ENCODE measurements at places on chromosomes 5 and 9. TPM values are rescaled to one million over a fixed set of nuclear protein-coding genes. Genes with fewer than 3 reads are reported as not detected.
A peak's percentile ranks its signal among the peaks of the same experiment; 100 is the strongest.

DNA sequence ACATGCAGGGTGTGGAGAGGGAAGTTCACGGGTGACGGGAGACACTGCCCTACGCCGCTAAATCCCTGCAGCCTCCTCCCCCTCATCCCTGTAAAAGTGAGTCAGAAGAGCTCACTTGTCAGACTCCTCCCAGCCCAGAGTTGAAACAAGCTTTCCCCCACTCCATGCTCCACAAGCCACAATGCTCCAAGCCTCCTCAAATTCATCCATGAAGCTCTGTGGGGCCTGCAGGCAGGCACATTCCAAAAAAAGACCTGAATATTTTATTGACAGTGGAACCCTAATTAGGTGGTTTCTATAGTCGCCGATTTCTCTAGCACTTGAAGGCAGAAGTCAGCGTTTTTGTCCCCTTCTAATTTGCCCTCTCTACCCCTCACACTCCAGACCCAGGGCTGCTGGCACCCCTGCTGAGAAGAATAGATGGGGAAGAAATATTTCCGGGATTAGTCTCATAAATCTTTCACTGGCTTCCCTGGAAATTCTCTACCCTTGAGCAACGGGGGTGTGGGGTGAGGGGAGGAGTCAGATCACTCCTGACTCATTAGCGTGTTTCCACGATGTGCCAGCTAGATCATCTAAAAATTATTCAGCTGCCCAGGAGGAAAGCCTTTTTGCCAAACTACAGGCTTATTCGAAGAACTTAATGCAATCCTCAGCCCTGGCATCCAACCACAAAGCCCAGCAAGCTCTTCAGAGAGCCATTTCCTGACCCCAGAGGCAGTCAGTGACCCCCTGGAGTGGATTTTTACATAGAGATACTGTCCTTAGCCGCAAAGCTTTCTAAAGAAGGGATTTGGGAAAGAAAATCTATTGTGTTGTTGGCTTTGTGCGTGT lies 97.1 kb downstream of the ENC1 start:
- DNase-seq, result peak; percentile 98

- no peak for DNase-seq
Measured at GRCh38 chr9:89465001-89465451, 32.9 kb downstream of the SEMA4D start.

DNA sequence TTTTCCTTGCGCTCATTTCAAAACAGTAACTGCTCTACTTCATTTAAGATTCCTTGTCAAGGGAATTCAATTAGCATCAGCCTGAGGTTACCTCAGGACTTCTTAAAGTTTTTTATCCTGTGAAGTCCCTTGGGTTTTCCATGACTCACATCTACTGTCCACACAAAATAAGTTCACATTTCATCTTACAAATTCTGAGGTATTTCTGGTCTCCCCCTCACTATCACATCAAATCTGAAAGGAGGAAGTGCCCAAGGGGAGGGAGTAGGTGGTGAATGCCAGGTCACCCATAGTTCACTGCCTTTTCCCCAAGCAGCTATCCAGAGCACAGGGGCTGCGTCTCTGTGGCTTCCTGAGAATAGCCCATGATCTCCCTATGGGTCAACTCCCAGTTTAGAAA lies 227.1 kb upstream of the NREP start:
- peak; percentile 94 for DNase-seq

DNA sequence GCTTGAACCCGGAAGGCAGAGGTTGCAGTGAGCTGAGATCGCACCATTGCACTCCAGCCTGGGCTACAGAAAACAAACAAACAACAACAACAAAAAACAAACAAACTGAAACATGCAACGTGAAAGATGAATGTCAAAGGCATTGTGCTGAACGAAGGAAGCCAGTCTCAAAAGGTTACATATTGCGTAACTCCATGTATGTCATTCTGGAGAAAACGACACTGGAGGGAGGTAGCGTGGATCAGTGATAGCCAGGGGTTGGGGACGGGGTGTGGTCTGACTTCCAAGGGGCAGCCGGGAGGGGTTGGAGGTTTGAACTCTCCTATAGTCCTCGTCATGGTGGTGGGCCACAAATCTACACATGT lies 12.1 kb upstream of the WDR5 start:
- no peak for DNase-seq

- peak; percentile 77 for DNase-seq
Measured at GRCh38 chr9:110048403-110048975, 159.5 kb downstream of the C9orf152 start.

DNA sequence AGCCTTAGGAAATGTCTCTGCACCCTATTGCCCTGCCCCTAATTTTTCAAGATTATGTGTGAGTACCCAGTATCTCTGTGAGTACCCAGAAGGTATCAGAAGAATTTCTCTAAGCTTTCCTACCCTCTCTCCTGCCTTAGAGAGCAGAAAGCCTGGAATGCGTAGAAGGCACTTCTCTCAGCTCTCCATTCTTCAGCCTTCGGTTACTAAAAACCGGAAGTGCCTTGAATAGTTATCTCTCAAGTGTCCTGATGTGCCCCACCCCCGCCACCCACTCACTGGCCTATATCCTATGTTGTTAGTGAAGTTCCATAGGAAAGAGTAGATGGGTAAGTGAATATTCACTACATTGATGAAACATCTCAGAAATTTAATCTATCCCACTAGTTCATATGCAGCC lies 210.7 kb upstream of the CDH10 start:
- no peak for DNase-seq

- DNase-seq, result no peak
Measured at GRCh38 chr9:93829271-93830011, 125.7 kb downstream of the BARX1 start.

GRCh38 chr5:65413822-65414221 lies 67.9 kb downstream of the ADAMTS6 start:
- no peak for DNase-seq

DNA sequence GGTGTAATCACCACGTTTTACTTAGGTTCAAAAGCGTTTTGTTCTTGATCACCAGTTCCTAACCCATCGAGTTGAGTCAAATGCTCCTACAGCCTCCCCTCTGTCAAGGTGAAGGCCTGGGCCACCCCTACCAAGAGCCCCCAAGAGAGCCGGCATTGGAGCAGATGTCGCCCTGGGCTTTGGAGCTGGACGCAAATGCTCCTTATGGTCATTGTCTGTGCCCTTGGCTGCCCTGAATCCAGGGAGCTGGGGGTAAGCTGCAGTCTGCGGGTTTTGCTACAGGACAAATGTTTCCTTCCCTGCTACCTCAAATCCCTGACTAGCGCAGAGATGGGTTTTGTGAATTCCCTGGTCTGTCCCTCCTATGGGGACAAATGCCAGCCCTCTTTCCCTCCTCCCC lies 4.9 kb downstream of the RNF183 start:
- no peak for DNase-seq

- DNase-seq, result peak; percentile 17
Measured at GRCh38 chr5:148125641-148126040, 42.7 kb upstream of the SPINK14 start.

DNA sequence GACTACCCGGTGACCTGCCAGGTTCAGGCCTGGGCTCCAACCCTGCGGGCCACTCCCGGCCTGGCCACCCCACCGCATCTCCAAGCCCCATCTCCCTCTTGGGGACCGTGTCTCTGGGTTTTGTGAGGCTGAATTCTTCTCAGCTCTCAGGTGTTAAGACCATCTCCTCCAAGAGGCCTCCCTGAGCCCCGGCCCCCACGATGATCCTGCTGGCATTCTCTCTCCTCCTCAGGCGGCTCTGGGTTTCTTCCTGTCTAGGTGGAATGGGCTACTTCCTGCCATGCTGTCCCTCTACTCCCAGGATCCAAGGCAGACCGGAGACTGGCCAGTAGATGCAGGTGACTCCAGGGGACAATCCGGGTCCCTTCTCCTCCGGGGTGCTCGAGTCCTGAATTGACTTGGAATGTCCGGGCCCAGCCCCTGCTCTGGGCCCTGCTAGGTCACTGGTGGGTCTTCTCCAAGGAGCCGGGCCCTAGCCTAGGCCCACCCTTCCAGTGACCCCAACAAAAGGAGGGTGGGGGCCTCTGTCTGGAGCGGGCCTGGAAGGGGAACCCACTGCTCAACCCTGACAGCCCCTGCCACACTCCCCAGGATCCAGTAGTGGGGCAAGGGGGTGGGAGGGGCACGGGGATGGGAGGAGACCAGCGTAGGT lies 219.8 kb downstream of the C9orf50 start:
- DNase-seq, result no peak

DNA sequence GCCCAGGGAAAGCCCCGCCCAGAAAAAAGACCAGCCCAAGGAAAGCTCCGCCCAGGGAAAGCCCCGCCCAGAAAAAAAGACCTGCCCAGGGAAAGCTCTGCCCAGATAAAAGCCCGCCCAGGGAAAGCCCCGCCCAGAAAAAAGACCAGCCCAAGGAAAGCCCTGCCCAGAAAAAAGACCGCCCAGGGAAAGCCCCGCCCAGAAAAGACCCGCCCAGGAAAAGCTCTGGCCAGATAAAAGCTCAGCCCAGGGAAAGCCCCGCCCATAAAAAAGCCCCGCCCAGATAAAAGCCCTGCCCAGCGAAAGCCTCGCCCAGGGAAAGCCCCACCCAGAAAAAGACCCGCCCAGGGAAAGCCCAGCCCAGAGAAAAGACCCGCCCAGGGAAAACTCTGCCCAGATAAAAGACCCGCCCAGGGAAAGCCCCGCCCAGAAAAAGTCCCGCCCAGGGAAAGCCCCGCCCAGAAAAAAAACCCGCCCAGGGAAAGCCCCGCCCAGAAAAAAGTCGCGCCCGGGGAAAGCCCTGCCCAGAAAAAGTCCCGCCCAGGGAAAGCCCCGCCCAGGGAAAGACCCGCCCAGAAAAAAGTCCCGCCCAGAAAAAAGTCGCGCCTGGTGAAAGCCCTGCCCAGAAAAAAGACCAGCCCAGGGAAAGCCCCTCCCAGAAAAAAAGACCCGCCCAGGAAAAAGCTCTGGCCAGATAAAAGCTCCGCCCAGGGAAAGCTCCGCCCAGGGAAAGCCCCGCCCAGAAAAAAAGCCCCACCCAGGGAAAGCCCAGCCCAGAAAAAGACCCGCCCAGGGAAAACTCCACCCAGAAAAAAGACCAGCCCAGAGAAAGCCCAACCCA lies 11.9 kb downstream of the GRIN1 start:
- DNase-seq, result no peak

DNA sequence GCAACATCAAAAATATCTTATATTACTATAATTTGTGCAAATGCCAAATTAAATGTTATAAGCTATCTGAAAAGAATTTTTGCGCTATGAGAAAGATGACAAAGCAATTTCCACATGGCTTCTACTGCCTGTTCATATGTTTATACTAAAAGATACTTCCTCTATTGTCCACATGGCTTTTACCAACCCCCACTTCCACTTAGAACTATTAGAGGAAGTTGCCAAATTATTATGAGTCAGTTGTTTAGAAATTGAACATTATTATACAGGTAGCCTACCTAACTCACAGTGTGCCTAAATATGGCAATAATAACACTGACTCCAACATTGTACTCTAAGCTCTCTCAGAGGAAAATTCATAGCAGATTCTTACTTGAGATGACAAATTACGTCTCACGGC lies 37.6 kb upstream of the SLC27A6 start:
- DNase-seq, result no peak

GRCh38 chr5:1723957-1724821 lies 75.4 kb downstream of the MRPL36 start:
- DNase-seq, result no peak

GRCh38 chr9:131174681-131175239 lies 49.4 kb downstream of the NUP214 start:
- peak; percentile 35 for DNase-seq

GRCh38 chr9:15416880-15417279 lies 5.8 kb upstream of the SNAPC3 start:
- DNase-seq, result peak; percentile 41

DNA sequence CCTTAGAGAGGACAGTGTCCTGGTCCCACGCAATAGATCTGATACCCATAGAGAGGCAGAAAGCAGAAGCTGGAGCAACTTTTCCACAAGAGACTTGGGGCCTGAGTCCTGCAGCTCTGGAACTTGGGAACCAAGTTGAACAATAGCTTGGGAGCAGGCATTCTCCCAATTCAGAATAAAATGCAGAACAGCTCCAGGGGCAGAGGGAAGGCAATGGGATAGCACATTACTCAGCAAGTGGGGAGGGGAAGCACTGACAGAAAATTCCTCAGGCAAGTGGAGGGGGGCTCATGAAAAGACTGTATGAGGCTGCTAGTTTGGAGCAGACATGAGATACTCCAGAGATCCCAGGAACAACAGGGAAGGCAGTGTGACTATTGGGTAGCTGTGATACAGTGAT lies 513.6 kb downstream of the HINT1 start:
- DNase-seq, result no peak

GRCh38 chr5:137791387-137791786 lies 37.2 kb upstream of the HNRNPA0 start:
- DNase-seq, result peak; percentile 5

- DNase-seq, result no peak
Measured at GRCh38 chr9:100426189-100426529, 784 bp upstream of the MSANTD3 start.

- DNase-seq, result peak; percentile 59
Measured at GRCh38 chr9:115289757-115290208, 171.8 kb upstream of the TNC start.

- DNase-seq, result peak; percentile 81
Measured at GRCh38 chr5:43997647-43998272, 391.5 kb downstream of the FGF10 start.

DNA sequence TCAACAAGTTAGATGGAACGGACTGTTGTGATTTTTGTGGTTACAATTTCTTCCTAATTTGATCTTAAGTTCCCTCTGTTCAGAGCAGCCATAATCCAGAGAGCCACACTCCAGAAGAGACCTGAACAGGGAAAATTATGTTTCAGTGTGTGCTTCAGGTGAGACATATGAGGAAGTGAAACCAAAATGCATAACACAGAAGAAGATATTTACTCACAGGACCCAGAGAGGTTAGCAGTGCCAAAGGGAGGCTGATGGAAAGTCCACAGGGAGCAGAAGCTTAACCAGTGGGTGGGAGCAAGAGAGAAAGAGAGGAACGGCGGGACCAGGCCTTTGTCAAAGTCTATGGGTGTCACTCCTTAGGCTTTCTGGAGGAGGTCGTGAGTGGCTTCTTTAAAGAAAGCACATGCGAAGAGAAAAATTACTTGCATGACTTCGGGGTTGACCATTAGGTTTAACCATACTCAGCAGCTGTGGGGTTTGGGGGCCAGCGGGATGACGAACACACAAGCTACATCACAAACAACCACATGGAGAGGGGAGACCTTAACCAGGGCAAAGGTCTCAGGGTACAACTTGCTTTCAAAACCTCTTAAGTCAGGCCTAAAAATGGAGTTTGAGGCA lies 141.4 kb downstream of the MED10 start:
- DNase-seq, result no peak

GRCh38 chr5:60992871-60993270 lies 47.9 kb downstream of the NDUFAF2 start:
- DNase-seq, result no peak

The CDKN2B gene
- 8.8 TPM for total RNA-seq

The PCDHGC4 gene
- total RNA-seq, result 0.69 TPM

The ARL14EPL gene
- total RNA-seq, result 0.40 TPM

The NRG2 gene
- total RNA-seq, result not detected

The GCNT4 gene
- total RNA-seq, result 0.23 TPM

The ARAP3 gene
- total RNA-seq, result 0.83 TPM

The P4HA2 gene
- 217 TPM for total RNA-seq

The PSIP1 gene
- 57.9 TPM for total RNA-seq

The GCNT1 gene
- total RNA-seq, result 15.4 TPM

The CDKN2B-AS1 gene
- 6.2 TPM for total RNA-seq

The S100Z gene
- not detected for total RNA-seq
